ENCODE measurements at places on chromosomes 7 and 10. TPM values are rescaled to one million over a fixed set of nuclear protein-coding genes. Genes with fewer than 3 reads are reported as not detected.
A peak's percentile ranks its signal among the peaks of the same experiment; 100 is the strongest.

EVX1 gene
- total RNA-seq: not detected

GRCh38 chr10:112213836-112214235 is 30.3 kb upstream of the GPAM start:
- no peak for DNase-seq
- H3K4me3 ChIP-seq: no peak overlapping the region
- H3K4me1 ChIP-seq: peaks cover 17% of the 10 kb centered on the region
- no peaks in the 10 kb centered on the region for H3K36me3 ChIP-seq

- DNase-seq: no peak
- no peak overlapping the region for H3K27ac ChIP-seq
- H3K4me3 ChIP-seq: peak overlapping the region; percentile 79
- no peaks in the 10 kb centered on the region for H3K4me1 ChIP-seq
- peaks cover 1% of the 10 kb centered on the region for H3K36me3 ChIP-seq
These were observed 638 bp downstream of the LIPA start for GRCh38 chr10:89250865-89251408.

- no peak for DNase-seq
- no peak overlapping the region for H3K4me3 ChIP-seq
- H3K27me3 ChIP-seq: no peaks in the 10 kb centered on the region
- peaks cover 26% of the 10 kb centered on the region for H3K4me1 ChIP-seq
- H3K27ac ChIP-seq: no peak overlapping the region
- peaks cover 4% of the 10 kb centered on the region for H3K36me3 ChIP-seq
These were observed 657.6 kb downstream of the LRMDA start for GRCh38 chr10:76088980-76089379.

- H3K36me3 ChIP-seq: peaks cover 2% of the 10 kb centered on the region
- H3K4me1 ChIP-seq: peaks cover 18% of the 10 kb centered on the region
- H3K4me3 ChIP-seq: no peak overlapping the region
- DNase-seq: no peak
These were observed 79.6 kb downstream of the BMPR1A start for GRCh38 chr10:86836044-86836443.

TMEM196 gene
- 0.55 TPM for total RNA-seq

ATXN7L1 gene
- 18.3 TPM for total RNA-seq

GRCh38 chr10:67771200-67771599 is 66.8 kb downstream of the DNAJC12 start:
- no peak overlapping the region for H3K27ac ChIP-seq
- no peak overlapping the region for H3K4me3 ChIP-seq
- H3K27me3 ChIP-seq: no peaks in the 10 kb centered on the region
- H3K4me1 ChIP-seq: no peaks in the 10 kb centered on the region
- DNase-seq: no peak

H2BK1 gene
- total RNA-seq: not detected

DNA sequence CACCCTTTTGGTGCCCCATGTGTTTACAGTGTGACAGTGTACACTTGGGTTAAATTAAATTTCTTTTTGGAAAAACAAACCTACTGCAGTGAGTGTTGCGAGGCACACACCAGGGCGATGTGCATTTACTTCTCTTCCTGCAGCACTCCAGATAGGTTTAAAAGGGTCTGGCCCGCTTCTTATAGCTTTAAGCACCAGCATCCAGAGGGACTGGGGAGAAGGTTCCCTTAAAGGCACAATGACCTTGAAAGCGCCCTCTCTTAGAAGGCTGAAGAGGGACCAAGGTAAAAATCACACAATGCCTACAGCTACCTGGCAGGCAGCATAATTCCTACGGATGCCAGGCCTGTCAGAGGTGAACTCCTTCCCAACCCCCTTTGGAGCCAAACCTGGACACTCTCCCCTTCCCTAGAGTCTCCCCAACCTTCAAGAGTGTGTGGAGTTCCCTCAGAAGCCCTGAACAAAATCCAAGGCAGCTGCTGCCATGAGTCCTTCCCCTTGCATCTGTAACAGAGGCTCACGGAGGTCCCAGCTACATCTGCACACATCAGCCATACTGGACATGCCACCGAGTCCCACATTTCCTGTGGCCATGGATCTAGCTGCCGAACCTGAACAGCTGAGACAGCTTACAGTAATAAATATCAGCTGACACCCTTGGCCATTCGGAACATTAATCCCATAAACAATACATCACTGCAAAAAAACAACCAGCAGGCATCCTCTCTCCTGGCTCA is 33.2 kb downstream of the TRIM8 start:
- H3K4me3 ChIP-seq: no peak overlapping the region
- DNase-seq: no peak
- no peak overlapping the region for H3K27ac ChIP-seq
- H3K27me3 ChIP-seq: no peaks in the 10 kb centered on the region
- peaks cover 45% of the 10 kb centered on the region for H3K4me1 ChIP-seq

VSTM4 gene
- 0.40 TPM for total RNA-seq

TLX1 gene
- not detected for total RNA-seq

DNA sequence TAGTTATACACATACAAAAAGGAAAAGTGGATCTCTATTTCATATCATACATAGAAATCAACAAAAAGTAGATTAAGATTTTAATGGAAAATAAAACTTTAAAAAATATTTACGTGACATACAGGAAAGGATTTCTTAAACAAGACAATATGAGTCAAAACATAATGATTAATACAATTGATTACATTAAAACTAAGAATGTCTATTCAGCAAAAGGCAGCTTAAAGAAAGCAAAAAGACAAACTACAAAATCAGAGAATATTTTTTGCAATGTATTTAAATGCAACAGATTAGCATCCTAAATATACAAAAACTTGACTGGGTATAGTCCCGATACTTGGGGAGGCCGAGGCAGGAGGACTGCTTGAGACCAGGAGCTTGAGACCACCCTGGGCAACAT is 50.5 kb downstream of the VAX1 start:
- no peaks in the 10 kb centered on the region for H3K36me3 ChIP-seq
- no peaks in the 10 kb centered on the region for H3K4me1 ChIP-seq
- no peak overlapping the region for H3K27ac ChIP-seq
- H3K27me3 ChIP-seq: peaks cover 12% of the 10 kb centered on the region
- no peak for DNase-seq

GRCh38 chr7:151129960-151130591 is 37.4 kb downstream of the GBX1 start:
- H3K36me3 ChIP-seq: peaks cover 20% of the 10 kb centered on the region
- DNase-seq: no peak
- no peak overlapping the region for H3K4me3 ChIP-seq
- peaks cover 3% of the 10 kb centered on the region for H3K27me3 ChIP-seq
- peaks cover 7% of the 10 kb centered on the region for H3K4me1 ChIP-seq

GRCh38 chr7:31767686-31768358 is 80.8 kb downstream of the PPP1R17 start:
- H3K36me3 ChIP-seq: no peaks in the 10 kb centered on the region
- DNase-seq: no peak
- no peak overlapping the region for H3K4me3 ChIP-seq
- no peaks in the 10 kb centered on the region for H3K4me1 ChIP-seq
- H3K27ac ChIP-seq: no peak overlapping the region

HMX3 gene
- total RNA-seq: not detected

DNA sequence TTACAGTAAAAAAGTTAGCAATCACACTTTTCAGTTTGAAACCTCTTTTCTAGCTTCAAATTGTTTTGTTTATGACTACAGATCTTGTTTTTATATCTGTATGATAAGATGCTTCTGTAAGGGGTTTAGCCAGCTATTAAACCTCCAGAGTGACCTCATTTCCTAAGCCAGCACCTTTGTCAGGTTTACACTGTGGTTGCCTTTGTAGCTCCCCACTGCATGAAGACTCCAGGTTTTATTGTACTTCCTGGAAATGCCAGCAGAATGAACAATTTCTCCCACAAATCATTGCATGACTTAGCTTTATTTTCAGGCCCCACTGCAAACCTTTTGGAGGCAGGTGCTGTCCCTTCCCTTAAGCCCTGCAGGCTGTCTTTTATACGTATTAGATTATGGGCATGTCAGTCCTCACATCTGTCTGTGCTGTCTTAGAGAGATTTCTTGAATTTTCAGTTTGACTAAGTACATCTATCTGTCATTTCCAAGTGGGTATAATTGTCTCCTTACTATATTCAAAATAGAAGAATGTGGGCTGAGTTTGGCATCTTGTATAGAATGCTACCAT is 8.2 kb upstream of the AGR3 start:
- H3K36me3 ChIP-seq: no peaks in the 10 kb centered on the region
- no peaks in the 10 kb centered on the region for H3K27me3 ChIP-seq
- peaks cover 27% of the 10 kb centered on the region for H3K4me1 ChIP-seq
- no peak for DNase-seq
- H3K4me3 ChIP-seq: no peak overlapping the region
- H3K27ac ChIP-seq: peak overlapping the region; percentile 56

OPN4 gene
- not detected for total RNA-seq

DNA sequence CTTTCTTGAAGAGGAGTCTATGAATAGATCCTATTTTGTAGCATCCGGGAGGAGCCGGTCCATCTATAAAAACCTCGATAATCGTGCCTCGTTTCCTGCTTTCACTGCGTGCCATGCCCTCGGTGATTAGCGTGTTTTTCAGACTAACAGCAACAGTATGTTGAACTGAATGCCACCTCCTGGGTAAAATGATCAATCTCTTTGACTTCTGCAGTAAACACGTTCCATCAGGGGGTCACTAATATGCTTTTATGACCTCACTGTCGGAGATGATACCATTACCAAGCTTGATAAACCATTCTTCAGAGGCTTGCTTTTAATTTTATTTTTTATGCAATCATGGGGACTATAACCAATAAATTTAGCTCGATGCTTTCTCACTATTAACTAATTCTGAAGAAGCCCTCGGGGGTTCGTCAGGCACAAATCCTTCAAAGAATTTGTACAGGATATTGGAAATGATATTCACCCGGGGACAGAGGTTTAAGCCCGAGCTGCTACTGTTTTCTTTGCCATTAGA is 228.3 kb downstream of the ADARB2 start:
- H3K4me3 ChIP-seq: no peak overlapping the region
- DNase-seq: no peak
- no peaks in the 10 kb centered on the region for H3K27me3 ChIP-seq
- no peak overlapping the region for H3K27ac ChIP-seq
- H3K36me3 ChIP-seq: no peaks in the 10 kb centered on the region

DNA sequence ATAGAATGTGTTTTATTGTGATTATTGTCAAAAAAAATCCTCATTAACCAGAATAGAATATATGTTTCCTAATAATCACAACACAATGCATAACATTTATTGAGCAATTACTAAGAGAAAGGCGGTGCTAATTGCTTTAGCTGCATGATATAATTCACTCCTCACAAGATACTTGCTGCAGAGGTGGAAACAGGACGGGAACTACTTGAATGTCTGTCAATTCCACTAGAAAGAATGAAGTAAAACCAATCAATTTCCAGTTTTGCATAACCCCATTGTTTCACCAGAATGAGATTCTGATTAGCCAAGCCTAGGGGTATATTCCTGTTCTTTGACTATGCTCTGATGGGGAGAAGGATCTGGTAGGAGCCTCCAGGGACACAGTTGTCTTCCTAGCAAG is 239.1 kb upstream of the NRP1 start:
- H3K36me3 ChIP-seq: no peaks in the 10 kb centered on the region
- no peak overlapping the region for H3K4me3 ChIP-seq
- no peaks in the 10 kb centered on the region for H3K4me1 ChIP-seq
- no peak overlapping the region for H3K27ac ChIP-seq
- H3K27me3 ChIP-seq: peaks cover 4% of the 10 kb centered on the region

- DNase-seq: no peak
- no peaks in the 10 kb centered on the region for H3K27me3 ChIP-seq
- H3K27ac ChIP-seq: peak overlapping the region; percentile 3
- H3K36me3 ChIP-seq: peaks cover 7% of the 10 kb centered on the region
- no peak overlapping the region for H3K4me3 ChIP-seq
These were observed 20.8 kb downstream of the LOXL4 start for GRCh38 chr10:98246911-98247805.

DNA sequence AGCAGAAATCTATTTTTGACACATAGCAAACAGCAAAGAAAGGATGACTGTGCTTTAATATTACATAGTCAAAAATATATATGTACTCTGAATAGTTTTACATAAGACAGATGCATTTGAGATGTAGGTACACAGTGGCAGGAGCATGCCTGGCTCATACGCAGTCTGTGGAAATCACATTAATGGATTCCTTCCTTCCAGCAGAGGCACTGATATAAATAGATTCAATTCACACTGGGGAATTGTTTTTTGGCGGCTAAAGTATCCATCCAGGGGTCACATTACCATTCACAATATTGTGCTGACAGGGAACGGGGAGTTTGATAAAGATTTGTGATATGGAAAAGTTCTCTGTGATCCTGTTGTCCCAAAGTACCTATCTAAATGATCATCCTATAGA is 72.5 kb upstream of the AGR3 start:
- DNase-seq: no peak
- no peaks in the 10 kb centered on the region for H3K4me1 ChIP-seq
- no peaks in the 10 kb centered on the region for H3K36me3 ChIP-seq
- no peaks in the 10 kb centered on the region for H3K27me3 ChIP-seq

Data from progenitor cell of endocrine pancreas (in vitro differentiated cells).